COLO829 (cell line): ENCODE measurements at places on chromosomes 2 and 18.

- DNase-seq, result no peak
Measured at GRCh38 chr2:207617011-207617671, 8.1 kb downstream of the METTL21A start.

GRCh38 chr18:28015671-28016070 lies 161.3 kb downstream of the CDH2 start:
- DNase-seq, result no peak

DNA sequence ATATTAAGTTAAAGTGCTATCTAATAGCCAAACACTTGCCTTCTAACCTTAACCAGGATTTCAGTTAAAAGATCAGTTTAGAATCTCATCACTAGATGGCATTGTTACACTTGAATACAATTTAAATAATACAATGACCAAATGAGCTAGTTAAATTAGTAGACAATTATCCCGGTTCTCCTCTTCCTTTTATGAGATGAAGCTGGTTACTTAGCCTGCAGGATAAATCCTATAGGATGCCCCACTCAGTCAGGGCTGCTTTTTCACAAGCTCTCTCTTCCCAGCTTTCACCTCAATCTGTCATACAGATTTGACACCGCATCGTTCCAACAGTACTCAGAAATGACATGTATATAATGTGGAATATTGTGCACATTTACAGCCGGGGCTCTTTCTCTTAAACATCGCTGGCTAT lies 678.8 kb downstream of the KCNJ3 start:
- peak; percentile 11 for DNase-seq

- DNase-seq, result no peak
Measured at GRCh38 chr18:53817976-53818950, 406.2 kb downstream of the MBD2 start.

- no peak for DNase-seq
Measured at GRCh38 chr2:136104977-136105376, 13.0 kb downstream of the CXCR4 start.

GRCh38 chr2:217656316-217656715 lies 346.5 kb downstream of the TNS1 start:
- no peak for DNase-seq

- no peak for DNase-seq
Measured at GRCh38 chr2:17515652-17516051, 2.6 kb downstream of the RAD51AP2 start.

DNA sequence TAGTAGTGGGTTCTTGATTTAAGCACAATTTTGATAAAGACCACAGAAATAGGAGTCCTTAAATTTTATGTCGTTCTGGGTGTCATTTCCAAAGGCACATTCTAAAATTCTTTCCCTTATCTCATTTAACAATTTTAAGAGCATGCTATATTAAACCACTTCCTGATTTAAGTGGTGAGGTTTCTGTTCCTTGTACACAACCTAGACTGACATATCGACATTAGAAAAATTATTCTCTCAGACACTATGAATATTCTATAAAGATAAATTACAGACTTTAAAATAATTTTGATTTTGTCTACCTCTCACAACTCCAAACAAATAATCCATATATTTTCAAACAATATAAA lies 923.8 kb downstream of the LRP1B start:
- DNase-seq, result no peak

GRCh38 chr18:45332871-45333270 lies 282.4 kb upstream of the SLC14A2 start:
- DNase-seq, result no peak
